Left renal pelvis (tissue), 4 donors: ENCODE measurements at places on chromosomes 11 and 22. TPM values are rescaled to one million over a fixed set of nuclear protein-coding genes. Genes with fewer than 3 reads are reported as not detected.

- DNase-seq, result no peak
Measured at GRCh38 chr11:124339396-124340141, 19.6 kb upstream of the OR8D2 start.

- no peak for DNase-seq
Measured at GRCh38 chr11:90343673-90344072, 120.8 kb upstream of the CHORDC1 start.

GRCh38 chr22:19755145-19755710 is 5.3 kb upstream of the TBX1 start:
- no peak for DNase-seq

The OR4A16 gene
- polyA plus RNA-seq, result not detected

DNA sequence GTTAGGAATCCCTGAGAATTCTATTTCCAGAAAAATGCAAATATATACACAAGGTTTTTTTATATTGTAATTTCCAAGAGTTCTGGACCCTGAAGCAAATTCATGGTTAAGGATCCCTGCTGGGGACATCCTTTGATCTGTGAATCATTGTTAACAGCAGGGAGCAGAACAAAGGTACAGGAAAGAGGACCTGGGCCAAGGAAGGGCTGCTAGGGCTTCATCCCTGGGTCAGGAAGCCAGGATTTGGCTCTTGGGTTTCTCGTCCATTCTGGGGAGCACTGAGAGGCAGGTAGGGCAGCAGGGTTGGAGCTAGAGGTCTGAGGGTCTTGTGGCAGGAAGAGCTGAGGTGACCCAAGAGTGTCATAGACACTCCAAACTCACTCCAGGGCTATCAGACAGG is 10.2 kb upstream of the OAF start:
- no peak for DNase-seq

The LYVE1 gene
- polyA plus RNA-seq, result 89.6 TPM

The ART1 gene
- polyA plus RNA-seq, result not detected

The ADAMTS8 gene
- polyA plus RNA-seq, result 3.5 TPM
